ENCODE measurements at places on chromosomes 5 and 9.

GRCh38 chr5:64792469-64792868 lies 23.7 kb downstream of the CWC27 start:
- DNase-seq: no peak

- DNase-seq: no peak
Observed at GRCh38 chr5:178211095-178212048, 7.0 kb downstream of the HNRNPAB start.

- no peak for DNase-seq
Observed at GRCh38 chr9:95189251-95190098, 128.0 kb downstream of the FANCC start.

GRCh38 chr9:94918038-94918753 lies 191.7 kb downstream of the AOPEP start:
- no peak for DNase-seq

DNA sequence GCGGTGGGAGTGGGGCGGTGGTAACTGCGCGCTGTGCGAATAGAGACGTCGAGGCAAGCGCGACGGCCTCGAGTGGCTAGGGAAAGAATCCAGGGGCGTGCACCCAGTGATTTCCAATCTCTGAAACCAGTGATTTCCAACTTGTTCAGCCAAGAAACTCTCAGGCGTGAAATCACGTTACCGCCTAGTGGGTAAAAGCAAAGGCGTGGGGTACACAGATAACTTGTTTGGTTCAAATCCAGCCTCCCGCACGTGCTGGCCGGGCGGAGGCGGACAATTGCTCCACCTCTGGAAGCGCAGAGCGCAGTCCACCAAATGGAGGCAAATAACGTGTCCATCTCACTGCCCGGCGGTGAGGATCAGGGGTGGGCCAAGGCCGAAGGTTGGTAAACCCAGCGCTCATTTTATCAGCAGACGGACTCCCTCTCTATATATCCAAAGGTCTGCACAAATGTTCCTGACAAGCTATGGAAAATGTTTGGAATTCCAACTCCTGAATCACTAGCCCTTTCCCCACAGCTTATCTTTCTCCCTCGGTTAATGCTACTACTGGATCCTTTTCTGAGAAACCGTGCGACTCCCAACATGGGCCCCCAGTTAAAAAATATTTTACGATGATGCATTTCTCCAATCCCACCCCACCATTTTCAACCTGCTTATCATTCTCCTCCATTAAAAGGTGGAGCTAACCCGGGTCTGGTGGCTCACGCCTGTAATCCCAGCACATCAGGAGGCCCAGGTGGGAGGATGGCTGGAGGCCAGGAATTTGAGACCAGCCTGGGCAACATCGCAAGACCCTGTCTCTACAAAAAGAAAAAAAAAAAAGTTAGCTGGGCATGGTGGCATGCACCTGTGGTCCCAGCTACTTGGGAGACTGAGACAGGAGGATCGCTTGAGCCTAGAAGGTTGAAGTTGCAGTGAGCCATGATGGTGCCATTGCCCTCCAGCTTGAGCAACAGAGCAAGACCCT lies 950 bp upstream of the FNBP1 start:
- DNase-seq: no peak

DNA sequence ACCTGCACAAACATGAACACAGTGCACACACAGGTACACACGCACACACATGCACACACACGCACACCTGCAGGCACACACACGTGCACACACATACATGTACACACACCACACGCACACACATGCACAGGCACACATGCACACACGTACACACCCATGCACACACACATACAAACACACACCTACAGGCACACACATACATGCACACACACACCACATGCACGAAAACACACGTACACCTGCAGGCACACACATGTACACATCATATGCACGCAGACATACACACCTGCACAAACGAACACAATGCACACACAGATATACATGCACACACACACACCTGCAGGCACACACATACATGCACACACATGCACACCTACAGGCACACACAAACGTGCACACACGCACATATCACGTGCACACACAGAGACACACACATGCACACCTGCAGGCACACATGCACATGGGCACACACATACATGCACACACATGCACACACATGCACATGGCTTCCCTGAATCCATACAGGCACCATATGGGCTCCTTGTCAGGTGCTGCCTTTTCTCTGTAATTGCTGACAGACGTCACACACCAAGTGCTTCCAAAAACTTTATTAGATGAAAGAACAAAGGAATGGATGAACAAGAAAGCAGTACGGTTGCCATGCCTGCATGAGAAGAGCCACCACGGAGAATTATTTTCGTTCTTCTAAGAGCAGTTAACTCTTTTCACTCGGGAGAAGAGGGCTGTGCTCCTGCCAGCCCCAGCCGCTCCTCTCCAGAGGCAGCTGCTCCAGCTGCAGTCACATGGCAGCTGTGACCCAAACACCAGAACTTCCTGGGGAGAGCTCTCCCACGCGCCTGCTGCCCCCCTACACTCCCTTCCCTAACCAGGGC lies 57.2 kb downstream of the EXD3 start:
- no peak for DNase-seq

- DNase-seq: no peak
Observed at GRCh38 chr5:5544094-5544663, 121.7 kb downstream of the ICE1 start.

GRCh38 chr5:25295067-25295466 lies 650.3 kb upstream of the CDH10 start:
- no peak for DNase-seq

GRCh38 chr5:180129291-180130190 lies 58.0 kb upstream of the RNF130 start:
- DNase-seq: no peak

- no peak for DNase-seq
Observed at GRCh38 chr9:90523958-90524357, 118.7 kb downstream of the DIRAS2 start.

- DNase-seq: no peak
Observed at GRCh38 chr9:88536023-88536324, 996 bp downstream of the NXNL2 start.

DNA sequence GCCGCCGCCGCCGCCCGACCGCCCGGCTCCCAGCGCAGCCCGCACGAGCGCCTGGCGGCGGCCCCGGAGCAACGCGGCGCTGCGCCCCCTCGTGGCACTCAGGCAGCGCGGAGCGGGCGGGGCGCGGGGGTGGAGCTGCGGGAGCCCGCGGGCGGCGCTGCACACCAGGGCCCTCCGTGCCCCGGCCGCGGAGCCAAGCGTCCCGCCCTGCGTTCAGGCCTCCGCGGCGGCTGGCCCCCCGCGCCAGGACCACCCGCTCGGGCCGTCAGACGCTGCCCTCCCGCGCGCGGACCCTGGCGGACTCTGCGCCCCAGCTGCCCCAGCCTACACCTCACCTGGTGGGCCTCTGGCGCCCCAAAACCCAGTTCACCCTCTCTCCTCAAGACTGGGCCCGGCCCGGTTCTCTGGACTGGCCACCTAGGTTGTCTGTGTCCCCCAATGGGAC lies at the start of gene RASGEF1C:
Gene RASGEF1C, minus strand, starts transcription at position 75 of the 445 bp plus-strand sequence. CDS start 71,159 bp downstream, outside the sequence.
- peak; percentile 58 for DNase-seq

- peak; percentile 72 for DNase-seq
Observed at GRCh38 chr9:70411930-70412831, 2.3 kb downstream of the KLF9 start.

- DNase-seq: no peak
Observed at GRCh38 chr9:137044502-137045177, 1.3 kb downstream of the NPDC1 start.

DNA sequence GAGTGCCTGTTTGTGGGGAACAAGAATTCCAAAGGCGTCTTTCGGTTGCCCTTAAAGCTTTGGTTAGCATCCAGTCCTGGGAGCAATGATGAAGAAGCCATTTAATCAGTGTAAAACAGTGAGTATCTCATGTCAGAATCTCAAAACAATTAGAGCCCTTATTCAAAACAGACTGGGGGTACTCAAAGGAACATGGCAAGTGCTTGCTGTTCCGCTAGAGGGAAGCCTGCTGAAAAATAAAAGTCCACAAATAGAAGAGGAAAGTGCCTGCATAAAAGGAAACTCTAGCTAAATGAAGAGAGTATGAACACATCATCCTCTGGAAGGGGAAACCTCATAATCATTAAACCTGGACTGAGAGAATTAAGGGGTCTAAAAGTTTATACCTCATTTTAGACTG lies 26.4 kb downstream of the FBXL7 start:
- DNase-seq: no peak

GRCh38 chr9:98154678-98155077 lies 35.7 kb upstream of the TRIM14 start:
- DNase-seq: no peak

DNA sequence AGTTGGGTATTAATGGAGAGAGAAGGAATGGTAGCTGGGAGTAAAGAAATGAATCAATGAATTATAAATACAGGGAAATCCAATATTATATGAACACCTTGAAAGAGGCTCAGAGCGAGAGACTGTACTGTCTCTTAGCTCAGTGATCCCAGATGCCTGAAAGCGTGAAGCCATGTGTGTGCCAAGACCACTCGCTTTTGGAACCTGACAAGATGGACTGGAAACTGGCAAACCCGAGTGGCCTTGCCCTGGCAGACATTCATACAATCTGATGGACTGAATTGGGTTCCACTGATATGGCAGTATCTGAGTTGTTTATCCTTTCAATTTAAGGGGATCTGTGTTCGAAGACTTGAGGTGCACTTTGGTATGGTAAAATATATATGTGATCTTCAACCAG lies 170.3 kb downstream of the ERCC6L2 start:
- DNase-seq: no peak

DNA sequence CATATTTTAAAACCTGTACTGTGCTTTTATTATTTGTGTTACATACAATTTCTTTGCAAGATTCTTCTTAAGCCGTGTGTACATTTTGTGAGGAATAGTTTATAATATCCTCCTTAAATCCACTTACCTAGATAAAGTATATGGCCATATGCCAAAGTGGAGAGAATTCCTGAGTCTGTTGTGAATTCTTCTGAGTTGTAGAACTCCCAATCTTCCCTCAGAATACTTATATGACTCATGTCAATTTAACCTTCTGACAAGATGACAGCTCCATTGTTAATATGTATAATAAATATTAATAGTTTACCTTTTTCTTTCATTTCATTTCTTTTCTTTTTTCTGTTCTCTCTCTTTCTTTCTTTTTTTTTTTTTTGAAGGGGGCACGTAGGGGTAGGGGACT lies 6.0 kb upstream of the RICTOR start:
- no peak for DNase-seq

Data from activated naive CD4-positive, alpha-beta T cell treated with Interleukin-2 at 50 U/mL for 16 hours (primary cell).